NCI-H510A (cell line): ENCODE measurements at places on chromosomes 16 and 17.

GRCh38 chr16:49491771-49492761 lies 118.5 kb downstream of the C16orf78 start:
- peak; percentile 14 for DNase-seq

DNA sequence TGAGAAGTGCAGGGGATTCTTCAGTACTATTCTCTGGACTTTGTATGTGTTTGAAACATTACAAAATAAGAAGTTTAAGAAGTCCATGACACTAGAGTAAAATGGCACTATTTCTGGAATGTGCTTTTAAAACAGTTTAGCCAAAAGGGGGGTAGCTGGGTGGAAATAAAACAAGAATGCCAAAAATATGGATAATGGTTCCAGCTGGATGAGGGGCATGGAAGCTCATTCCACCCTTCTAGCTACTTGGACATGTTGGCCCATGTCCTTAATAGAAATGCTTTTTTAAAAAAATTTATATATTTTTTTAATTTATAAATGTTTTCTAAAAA lies 13.1 kb downstream of the ZC3H7A start:
- no peak for DNase-seq

GRCh38 chr17:35947156-35947585 lies 3.7 kb upstream of the LYZL6 start:
- DNase-seq: no peak

GRCh38 chr17:45958994-45959665 lies 39.9 kb upstream of the STH start:
- no peak for DNase-seq

- no peak for DNase-seq
Observed at GRCh38 chr16:66428682-66429251, 1.7 kb downstream of the BEAN1 start.

- no peak for DNase-seq
Observed at GRCh38 chr17:73906896-73907870, 262.9 kb upstream of the SDK2 start.

GRCh38 chr16:2142942-2143877 lies 5.2 kb upstream of the RAB26 start:
- no peak for DNase-seq

GRCh38 chr17:75011401-75012095 lies 922 bp upstream of the MRPL58 start:
- no peak for DNase-seq

DNA sequence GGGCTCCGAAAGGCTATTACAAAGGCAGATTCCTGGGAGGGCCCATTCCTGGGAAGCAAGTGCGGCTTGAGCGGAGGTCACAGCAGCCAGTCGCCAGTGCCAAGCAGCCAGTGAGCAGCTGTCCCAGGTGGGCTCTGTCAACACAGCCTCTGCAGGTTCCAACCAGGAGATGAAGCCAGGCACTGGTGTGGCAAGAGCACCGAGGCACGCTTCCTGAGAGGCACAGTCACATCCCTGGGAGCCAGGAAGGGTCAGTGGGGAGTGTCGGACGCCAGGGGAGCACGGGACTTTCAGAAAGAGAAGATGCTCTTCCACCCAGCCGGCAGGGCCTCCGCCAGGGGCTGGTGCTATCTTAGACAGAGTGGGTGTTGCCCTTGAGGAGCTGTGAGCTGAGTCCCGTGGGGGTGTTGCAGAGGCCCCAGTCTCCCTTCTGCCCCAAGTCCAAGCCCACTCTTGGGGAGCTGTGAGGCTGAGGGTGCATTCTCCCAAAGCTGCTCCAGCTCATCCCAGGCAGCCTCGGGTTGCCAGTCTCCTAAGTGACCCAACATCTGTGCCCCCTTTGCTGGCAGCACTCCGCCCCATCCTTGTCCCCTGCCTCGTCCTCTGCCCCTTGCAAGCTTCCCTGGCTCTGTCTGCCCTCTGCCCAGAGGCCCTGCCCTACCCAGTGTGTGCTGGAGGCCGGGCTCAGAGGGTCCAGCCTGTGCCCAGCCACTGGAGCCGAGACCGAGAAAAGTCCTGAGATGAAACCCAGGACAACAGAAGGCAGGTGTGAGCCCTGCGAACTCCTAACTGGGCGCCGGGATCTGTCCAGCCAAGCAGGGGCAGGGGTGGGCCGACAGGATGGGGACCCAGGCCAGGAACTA lies 6.6 kb downstream of the UBALD1 start:
- DNase-seq: no peak

- no peak for DNase-seq
Observed at GRCh38 chr16:71933913-71934695, 38.8 kb downstream of the IST1 start.

GRCh38 chr16:17149904-17150483 lies 320.8 kb downstream of the XYLT1 start:
- no peak for DNase-seq

DNA sequence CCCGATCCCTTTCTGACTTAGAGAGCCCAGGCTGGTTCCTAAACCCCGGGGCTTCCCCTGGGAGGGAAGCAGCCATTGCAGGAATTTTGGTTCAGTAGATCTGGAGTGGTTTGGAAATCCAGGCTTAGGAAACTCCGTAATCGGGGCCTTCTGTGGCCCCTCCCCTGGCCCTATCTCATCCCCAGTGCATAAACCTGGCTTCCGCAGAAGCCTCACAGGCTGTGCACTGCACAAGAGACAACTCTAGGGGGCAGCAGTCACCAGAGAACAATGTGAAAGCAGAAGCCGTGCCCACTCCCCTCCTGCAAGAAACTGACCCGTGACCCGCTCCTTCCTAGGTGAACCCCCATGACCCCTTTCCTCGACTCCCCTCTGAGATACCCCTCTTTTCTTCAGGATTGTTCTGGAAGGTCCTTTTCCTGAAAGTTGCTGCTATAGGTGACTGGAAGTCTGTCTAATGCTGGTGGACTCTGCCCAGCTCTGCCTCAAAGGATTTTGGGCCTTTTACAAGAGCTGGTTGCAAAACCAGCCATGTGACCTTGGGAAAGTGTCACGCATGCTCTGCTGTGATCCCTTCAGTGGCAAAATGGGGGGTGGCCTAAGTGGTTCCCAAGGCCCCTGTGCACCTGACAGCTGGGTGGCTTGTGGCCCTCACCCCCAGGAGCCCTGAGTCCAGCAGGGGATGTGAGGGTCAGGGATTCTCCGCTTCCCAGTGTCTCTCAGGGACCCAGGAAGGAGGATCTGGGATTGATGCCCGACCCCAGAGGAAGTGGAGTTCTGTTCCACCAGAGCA lies 14.4 kb downstream of the GUCY2D start:
- no peak for DNase-seq

- no peak for DNase-seq
Observed at GRCh38 chr16:22285080-22285479, 12.1 kb upstream of the POLR3E start.

DNA sequence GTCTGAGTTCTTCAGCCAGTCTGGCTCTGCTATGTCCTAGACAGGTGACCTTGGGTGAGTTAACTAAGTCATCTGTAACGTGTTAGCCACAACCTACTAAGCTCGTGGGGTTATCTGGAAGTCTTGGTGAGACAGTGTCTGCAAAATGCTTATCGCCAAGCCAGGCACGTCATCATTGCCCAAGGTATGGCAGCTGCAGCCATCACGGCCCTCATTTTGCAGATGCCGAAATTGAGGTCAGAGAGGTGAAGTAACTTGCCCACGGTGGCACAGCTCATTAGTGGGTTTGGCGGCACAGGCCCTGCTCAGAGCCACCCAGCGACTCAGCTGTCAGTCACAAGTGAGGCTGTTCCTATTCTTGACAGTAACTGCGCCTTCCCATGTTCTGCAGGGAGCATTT lies 79.8 kb downstream of the CMIP start:
- no peak for DNase-seq

GRCh38 chr16:51876934-51877333 lies 670.0 kb downstream of the TOX3 start:
- no peak for DNase-seq

DNA sequence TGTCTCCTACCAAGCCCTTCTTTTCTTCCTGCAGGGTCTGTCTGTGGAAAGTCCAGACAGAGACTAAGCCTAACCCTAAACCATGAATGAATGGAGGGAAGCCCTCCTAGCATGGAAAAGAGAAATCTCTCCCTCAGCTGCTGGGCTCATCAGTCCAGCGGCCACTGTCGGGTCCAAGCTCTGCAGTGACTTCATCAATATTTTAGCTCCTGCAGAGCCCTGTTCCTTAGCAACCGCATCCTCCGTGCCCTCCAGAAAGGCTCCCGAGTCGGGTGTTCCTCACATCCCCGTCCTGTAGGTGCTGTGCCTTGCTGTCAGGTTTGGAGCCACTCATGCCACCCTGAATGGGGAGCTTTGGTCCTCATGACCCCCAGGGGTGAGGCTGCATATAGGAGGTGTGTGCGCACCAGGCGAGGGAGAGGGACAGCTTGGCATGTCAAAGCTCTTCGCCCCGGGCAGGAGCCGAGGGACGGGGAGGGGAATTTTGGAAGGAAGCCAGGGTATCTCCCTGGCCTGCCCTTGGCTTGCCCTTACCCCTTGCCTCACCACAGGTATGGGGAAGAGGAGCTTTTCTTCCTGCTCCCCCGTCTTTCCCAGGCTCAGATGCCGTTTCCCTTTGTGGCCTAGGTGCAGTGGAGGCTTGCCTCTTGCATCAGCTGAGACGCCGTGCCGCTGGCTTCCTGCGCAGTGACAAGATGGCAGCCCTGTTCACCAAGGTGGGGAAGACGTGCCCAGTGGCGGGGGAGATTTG lies 23.9 kb downstream of the SGSM2 start:
- DNase-seq: no peak

DNA sequence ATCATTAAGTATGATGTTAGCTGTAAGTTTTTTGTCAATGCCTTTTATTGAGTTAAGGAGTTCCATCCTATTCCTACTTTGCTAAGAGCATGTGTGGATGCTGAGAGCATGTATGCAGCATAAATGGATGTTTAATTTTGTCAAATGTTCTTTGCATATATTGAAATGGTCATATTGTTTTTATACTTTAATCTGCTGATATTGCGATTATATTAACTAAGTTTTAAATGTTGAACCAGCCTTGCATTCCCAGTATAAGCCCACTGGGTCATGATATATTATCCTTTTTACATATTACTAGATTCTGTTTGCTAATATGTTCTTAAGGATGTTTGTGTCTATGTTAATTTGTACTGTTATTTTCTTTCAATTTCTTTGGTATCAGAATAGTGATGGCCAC lies 53.2 kb downstream of the CCDC182 start:
- DNase-seq: no peak

DNA sequence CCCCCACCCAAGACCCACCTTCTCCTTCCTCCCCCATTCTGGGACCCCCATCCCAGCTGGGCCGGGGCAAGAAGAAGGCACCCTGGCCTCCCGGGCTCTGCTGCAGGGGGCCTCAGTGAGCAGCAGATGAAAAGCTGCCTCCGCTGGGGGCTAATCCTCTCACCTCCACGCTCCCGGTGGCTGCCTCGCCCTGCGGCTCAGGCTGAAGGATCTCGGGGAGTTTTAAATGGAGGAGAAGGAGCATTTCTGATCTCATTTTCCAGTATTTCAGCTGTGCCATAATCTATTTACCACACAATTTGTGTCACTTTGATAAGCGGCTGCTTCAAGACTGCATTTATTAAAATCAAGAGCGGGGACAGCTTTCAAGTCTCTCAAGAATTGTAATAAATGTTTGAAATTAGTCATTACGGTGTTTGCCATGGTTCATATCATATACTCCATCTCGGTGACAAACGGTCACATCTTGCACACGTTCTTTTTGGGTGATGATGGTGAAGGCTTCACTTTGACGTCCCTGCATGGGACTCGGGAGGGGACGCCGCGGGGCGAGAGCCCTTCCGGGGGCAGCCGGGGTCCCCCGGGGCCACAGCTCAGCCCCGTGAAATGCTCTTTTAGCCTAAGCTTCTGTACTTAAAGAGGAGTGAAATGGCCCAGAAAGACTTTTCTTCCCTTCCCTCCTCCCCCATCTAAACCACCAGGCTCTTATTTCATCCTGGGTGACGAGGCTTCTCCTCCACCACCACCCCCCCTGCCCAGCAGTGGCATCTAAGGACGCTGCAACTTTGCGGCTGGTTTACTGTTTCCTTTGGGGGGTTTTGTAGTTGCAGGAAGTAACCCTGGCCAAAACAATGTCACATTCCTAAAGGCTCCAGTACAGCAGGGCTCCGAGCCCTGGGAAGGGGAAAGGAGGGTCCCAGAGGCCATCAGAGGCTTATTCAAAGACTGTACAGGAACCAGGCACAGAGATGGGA lies 313.1 kb upstream of the TNRC6C start:
- no peak for DNase-seq

DNA sequence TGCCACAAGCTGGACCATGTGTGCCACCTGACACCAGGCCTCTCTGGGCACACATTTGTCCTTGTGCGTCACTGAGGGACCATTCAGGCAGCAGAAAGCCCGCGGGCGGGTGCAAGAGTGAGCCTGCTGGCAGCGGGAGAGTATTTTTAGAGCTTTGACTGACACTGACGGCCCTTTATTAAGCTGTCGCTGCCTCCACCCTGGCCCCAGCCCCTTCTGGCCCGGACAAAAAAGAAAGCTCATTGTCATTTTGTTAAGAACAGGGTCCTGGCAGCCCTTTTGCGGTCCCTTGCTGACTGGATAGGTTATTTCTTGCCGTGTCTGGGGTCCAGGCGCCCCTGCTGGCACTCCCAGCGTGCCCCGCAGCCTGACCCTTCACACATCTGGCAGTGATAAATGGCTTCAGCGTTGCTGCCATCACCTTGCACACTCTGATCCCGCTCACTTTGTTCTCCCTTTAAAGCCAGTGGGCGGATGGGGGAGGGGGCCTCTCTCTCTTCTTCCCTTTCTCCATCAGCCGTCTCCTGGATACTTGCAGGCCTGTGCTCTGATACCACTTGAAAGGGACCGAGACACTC lies 78.4 kb upstream of the NKD1 start:
- DNase-seq: peak; percentile 41

GRCh38 chr17:53142890-53143289 lies 679.8 kb upstream of the KIF2B start:
- no peak for DNase-seq

GRCh38 chr17:56136301-56136700 lies 17.0 kb upstream of the ANKFN1 start:
- no peak for DNase-seq

- DNase-seq: no peak
Observed at GRCh38 chr17:64150237-64151015, 20.5 kb upstream of the ERN1 start.

GRCh38 chr17:55900188-55900587 lies 149.3 kb downstream of the PCTP start:
- no peak for DNase-seq

GRCh38 chr16:2992383-2993081 lies 12.3 kb upstream of the PKMYT1 start:
- DNase-seq: no peak

DNA sequence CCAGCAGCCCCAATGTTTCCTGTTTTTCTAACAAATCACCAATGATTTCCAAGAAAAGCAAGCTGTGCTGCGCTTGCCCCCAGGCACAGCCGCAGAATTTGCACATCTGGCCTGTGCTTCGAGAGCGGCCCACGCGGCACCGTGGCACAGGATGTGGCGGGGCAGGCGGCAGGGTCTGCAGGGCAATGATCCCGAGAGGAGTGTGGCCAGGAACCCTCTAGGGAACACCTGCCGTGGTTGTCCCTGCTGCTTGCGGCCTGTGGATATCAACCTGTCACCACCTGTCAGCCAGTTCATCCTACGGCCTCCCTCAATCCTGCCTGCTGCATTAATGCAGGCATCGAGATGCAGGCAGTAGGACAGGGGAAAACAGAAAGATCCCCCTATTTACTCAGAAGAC lies 24.0 kb downstream of the PIK3R5 start:
- no peak for DNase-seq
